ENCODE measurements at places on chromosomes 11 and 22.

- DNase-seq, result no peak
Observed at GRCh38 chr11:20111871-20112270, 48.4 kb downstream of the DBX1 start.

GRCh38 chr11:84501750-84502149 lies 1125.4 kb downstream of the DLG2 start:
- no peak for DNase-seq

DNA sequence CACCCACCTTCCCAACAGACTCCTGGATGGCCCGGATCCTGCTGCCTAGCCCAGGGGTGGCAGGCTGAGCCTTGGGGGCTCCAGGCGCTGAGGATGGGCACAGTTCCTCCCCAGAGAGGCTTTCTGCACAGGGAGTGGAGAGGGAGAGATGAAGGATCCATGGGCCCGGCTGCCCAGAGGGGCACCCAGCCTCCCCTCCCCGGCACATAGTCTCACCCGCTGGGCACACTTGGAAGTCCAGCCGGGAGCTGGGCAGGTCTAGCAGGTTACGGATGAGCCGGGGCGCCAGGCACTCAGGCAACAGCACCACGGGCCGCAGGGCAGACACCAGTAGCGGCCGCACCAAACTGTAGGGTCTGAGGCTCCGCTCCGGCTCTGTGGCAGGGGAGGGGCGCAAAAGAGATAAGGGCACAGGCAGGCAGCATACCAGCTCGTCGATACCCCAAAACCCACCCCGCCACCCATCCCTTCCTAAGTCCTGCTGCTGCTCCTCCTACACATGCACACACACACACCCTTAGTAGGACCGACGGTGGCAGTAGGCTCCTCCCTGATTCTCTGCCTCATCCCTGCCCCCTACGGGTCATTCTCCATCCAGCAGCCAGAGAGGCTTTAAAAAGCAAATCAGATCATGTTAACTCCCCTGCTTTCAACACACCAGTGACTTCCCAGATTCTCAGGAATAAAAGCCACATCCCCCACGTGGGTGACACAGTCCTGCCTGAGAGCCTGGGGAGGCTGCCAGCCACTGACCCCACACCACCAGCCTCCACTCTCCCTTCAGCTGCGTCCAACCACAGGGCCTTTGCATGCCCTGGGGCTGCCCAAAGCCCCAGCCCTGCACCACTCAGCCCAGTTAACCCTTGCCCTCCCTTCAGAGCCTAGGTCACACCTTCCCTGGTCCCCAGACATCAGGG lies 6.5 kb upstream of the MFNG start:
- no peak for DNase-seq

DNA sequence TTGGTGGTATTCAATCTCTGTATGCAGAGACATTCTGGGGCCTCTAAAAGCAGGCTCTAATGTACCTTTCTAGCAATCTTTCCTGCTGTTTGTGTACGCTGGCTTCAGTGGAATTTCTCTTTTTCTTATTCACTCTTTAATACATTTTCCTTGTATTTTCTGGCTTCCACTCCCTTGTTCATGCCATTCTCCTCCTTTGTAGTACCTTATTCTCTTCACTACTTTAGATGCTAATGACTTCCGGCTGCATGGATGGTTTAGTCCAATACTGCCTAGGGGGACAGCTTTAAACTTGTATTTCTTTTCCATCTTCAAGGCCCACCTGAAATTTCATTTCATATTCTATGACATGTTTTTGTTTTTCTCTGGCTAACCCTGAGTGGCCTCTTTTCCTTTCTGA lies 40.2 kb downstream of the DDX10 start:
- no peak for DNase-seq

DNA sequence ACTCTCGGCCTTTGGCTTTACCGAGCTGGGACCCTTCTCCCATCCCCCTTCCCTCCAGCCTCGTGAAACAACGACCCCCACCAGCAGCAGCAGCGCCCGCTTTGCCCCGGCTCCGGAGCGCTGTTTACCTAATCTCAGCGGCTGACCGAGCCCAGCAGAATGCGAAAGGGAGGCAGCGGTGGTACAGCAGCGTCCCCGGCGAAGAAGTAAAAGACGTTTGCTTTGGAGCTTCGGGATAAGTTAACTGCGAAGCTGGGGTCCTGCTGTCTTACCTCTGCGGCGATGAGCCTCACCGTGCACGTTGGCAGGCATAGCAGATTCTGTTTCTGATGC lies 2.0 kb upstream of the LARGE1 start:
- no peak for DNase-seq

- no peak for DNase-seq
Observed at GRCh38 chr11:6022956-6023355, 7.6 kb downstream of the OR56A1 start.

GRCh38 chr11:131371791-131372104 lies 1.3 kb downstream of the NTM start:
- DNase-seq, result no peak

- DNase-seq, result no peak
Observed at GRCh38 chr22:25548866-25549464, 15.5 kb upstream of the GRK3 start.

DNA sequence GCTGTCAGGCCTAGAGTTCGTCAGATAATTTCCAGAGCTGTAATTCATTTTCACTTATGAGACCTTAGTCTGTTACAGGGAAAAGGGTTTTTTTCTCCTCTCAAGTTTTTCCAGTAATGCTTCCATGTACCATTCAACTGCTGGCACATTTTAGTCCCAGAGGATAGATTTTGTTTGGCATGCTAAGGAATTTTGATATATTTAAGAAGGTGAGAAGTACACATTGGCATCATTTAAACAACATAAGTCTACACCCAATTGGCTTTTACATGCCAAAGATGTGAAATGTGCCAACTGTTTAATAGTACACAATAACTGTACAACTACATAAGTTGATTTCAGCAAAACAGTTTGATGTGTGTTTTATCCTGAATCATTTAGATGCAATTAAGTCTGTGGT lies 71.0 kb downstream of the PAX6 start:
- DNase-seq, result no peak

GRCh38 chr11:114276077-114276476 lies 20.1 kb upstream of the NNMT start:
- DNase-seq, result no peak

DNA sequence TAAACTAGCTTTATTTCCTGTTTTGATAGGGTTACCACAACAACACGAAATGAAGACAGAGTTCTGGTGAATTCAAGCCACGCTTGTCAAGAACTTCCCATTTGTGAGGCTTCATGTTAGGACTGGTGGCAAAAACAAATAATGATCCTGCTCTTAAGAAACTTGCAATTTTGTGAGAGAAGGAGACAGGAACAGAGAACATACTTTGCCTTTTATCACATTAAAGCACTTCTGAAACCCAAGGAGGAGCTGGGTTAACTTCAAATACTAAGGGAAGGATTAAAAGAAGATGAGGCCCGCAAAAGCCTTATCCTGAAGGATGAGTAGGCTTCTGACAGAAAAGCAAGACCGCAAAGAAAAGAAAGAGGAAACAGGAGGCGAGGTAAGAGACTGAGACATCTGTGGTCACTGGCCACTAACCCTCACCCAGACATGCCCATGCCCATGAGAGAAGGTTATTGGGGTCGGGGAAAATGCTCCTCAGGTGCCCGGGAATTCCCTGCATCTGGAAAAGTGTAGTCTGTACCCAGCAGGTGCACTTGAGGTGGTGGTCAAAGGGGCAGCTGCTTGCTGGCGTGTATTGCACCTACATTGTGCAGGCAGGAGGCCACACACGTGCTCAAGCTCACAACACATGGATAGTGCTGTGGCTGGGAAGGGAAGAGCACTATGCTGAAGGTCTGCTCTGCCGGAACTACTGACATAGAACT lies 50.5 kb downstream of the MAPK1 start:
- DNase-seq, result no peak

DNA sequence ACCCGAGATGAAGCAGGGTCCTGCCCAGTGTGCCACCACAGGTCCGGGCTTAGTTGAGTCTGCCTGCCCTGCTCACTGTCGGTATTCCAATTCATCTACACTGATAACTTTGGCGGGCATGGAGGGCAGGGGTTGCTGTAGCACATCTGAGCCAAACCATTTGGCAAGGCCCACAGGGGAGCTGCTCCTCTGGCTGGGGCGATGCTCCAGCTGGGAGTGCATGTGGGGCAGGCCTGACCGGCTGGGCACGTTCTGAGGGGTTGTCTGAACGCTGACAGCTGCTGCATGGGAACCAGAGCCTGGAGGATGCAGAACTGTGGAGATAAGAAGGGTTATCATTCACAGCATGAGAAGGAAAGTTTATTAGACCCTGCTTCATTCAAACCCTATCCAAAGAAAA lies 40.4 kb downstream of the DRG1 start:
- DNase-seq, result no peak

- DNase-seq, result no peak
Observed at GRCh38 chr11:62854825-62855570, 15.6 kb upstream of the WDR74 start.

- no peak for DNase-seq
Observed at GRCh38 chr11:103359216-103359615, 250.0 kb downstream of the DYNC2H1 start.

DNA sequence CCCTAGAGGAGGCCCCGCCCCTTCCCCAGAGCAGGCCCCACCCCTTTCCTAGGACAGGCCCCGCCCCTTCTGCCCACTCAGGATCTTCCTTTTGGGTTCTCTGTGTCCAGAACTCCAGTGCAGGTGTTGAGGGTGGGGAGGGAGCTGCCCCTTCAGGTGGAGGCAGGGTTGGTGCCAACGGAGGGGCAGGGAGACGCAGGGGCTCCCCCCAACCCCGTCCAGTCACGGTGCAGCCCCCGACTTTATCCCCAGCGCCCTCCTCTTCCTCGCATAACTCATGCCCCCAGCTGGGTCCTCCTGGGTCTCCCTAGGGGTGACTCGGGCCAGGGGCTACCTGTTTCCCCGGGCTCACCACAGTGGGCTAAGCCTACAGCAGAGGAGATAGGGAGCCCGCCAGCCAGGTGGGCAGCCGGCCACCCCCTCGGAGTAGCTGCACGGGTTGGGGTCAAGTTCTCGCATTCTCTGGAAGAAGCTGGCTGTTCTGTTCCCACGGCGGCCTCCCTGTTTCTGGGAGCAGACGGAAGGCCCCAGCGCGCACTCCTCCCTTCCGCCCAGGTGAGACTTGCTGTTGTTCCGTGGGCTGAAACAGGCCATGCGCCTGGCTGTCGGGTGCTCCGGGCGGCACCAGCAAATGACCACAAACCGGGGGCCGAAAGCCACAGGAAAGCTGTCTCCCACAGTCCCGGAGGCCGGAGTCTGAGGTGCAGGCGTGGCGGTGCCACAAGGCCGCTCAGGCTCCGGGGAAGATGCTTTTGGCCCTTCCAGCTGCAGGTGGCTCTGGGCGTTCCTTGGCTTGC lies 38.9 kb downstream of the MUC2 start:
- no peak for DNase-seq

DNA sequence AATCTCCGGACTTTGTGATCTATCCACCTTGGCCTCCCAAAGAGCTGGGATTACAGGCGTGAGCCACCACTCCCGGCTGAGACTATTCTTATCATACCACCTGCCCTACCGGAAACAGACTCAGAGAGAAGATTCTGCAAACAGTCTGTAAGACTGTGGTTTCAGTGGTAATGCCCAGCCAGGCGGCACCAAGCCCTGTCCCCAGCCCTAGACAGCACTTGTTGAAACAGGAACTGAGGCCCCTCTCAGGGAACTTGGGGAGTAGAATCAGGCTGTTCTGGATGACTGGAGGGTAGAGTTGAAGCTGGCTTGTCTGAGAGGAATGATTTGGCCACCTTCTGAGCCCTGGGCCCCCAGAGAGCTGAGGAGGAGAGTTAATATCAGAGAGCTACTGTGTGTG lies 1.3 kb upstream of the INSC start:
- DNase-seq, result no peak

DNA sequence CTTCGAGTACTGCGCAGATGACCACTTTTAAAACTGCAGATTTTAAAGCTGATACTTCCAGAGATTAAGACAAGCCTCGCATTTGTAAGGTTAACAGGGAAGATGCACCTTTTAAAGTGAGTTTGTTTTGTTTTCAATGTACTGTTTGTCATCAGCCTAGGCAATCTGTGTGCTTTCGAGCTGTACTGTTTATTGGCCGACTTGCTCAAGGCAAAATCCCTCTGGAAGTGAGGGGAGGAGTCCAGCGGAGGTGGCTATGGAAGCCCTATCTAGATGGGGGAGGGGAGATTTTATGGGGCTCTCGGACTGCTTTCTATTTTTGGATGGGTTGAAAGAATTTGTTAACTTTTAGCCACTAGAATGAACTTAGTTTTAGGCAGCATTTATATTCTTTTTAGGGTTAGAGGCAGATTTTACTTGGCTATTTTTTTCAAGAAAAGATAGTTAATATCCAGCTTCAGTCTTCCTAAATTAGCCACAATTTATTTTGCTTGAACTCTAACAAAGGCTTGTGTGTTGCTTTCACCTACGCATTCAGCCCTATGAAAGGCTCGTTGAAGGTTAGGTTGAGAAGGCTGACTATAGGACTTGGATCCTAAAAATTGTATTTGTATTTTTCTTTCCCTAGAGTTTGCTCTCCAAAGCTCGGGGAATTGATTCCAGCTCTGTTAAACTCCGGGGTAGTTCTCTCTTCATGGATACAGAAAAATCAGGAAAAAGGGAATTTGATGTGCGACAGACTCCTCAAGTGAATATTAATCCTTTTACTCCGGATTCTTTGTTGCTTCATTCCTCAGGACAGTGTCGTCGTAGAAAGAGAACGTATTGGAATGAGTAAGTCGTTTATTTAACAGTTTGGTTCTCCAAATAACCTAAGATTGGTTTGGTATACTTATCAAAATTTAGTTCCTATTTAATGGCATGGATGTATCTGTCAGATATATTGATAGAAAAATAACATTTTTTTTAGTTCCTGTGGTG lies 2.1 kb downstream of the WEE1 start:
- no peak for DNase-seq

GRCh38 chr11:27718346-27718862 lies 18.1 kb upstream of the BDNF start:
- no peak for DNase-seq

GRCh38 chr11:2590131-2590964 lies 109.4 kb downstream of the KCNQ1OT1 start:
- no peak for DNase-seq

DNA sequence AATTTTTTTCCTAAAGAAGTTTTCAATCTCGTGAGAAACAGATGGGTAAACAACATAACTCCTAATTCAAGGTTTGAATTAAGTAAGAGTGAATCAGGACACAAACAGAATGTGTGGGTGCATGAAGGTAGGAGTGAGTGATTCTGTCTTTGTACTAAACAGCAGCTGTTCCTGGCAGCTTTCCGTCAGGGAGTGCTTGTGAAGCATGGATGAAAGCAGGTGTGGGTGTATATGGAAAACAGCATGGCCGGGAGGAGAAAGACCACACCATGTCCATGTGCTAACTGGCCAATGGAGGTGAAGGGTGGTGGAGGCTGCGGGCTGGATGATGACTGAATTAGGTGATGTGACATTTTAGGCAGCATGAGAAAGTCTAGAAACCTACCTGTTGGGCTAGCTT lies 49.6 kb downstream of the BARX2 start:
- DNase-seq, result no peak

- no peak for DNase-seq
Observed at GRCh38 chr22:45262931-45263462, 21.8 kb upstream of the UPK3A start.
